ENCODE measurements at places on chromosomes 7 and 10.

GRCh38 chr7:158802535-158803366 lies 26.6 kb downstream of the ESYT2 start:
- DNase-seq, result peak; percentile 58

- no peak for DNase-seq
Observed at GRCh38 chr10:1284076-1284475, 227.9 kb downstream of the WDR37 start.

DNA sequence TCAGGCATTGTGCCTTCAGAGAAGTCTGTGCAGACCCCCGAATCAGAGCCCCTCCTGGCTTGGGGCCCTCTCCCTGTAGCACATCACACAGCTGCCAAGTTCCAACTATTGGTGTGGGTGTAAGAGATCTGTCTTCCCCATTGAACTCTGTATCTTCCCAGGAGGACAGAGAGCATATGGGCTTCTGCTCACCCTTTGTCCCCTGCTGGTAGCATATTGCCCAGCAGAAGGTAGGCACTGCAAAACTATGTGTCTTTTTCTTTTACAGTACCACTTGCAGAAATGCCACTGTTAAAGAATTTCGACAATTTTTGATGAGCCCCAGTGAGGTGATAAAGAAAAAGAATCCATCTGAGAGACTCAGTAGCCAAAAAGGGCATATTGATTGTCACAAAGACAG lies 59.6 kb downstream of the NPY start:
- DNase-seq, result no peak

- DNase-seq, result peak; percentile 66
Observed at GRCh38 chr10:35517431-35518181, 87.5 kb upstream of the GJD4 start.

GRCh38 chr10:11705722-11706121 lies 36.5 kb upstream of the ECHDC3 start:
- no peak for DNase-seq

- peak; percentile 52 for DNase-seq
Observed at GRCh38 chr10:79038841-79039201, 29.9 kb upstream of the ZMIZ1 start.

- DNase-seq, result no peak
Observed at GRCh38 chr7:79165225-79165624, 288.2 kb downstream of the MAGI2 start.

- DNase-seq, result peak; percentile 65
Observed at GRCh38 chr7:42254217-42254616, 17.2 kb upstream of the GLI3 start.

GRCh38 chr7:50436133-50436806 lies 13.9 kb downstream of the FIGNL1 start:
- peak; percentile 49 for DNase-seq

GRCh38 chr7:116626886-116627285 lies 45.1 kb upstream of the MET start:
- DNase-seq, result no peak

- no peak for DNase-seq
Observed at GRCh38 chr7:77181734-77182133, 17.9 kb downstream of the FGL2 start.

DNA sequence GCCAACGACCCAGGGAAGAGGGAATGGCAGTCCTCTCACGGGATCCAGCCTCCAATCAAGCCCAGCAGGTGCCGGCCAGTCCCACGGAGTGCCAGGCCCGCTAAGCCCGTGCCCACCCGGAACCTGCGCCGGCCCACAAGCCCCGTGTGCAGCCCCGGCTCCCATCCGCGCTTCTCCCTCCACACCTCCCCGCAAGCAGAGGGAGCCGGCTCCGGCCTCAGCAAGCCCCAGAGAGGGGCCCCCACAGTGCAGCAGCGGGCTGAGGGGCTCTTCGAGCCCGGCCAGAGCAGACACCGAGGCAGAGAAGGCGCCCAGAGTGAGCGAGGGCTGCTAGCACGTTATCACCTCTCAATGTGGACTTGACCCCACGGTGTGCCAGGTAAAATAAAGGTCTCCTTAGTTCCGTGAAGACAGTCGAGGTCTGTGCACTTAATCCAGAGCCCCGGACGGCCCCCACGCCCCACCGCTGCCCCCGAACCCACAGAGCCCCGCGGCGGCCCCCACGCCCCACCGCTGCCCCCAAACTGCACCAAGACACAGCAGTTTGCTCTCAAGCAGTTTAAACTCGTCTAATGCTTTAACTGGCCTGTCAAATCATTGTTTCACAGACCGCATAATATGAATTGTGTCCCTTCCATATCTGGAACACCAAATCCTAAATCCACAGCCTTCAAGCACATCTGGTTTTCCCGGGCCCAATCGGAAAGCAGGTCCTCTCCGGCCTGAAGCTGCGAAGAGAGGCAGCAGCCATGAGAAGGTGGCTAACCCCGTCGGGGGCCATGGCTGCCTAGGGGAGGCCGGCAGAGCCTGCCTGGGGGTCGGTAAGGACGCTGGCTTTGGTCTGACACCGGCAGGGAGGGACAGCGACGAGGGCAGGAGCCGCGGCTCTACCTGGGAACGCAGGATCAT lies 307.8 kb downstream of the PTPRN2 start:
- DNase-seq, result no peak

DNA sequence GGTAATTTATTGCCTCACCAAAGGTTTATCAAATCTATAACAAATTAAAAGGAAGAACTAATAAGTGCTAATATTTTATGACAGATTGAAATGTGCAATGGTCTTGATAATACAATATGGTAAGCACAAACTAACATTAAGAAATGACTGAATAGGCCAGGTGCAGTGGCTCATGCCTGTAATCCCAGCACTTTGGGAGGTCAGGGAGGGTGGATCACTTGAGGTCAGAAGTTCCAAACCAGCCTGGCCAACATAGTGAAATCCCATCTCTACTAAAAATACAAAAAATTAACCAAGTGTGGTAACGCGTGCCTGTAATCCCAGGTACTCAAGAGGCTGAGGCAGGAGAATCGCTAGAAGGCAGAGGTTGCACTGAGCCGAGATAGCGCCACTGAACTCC lies 3.5 kb downstream of the MTPAP start:
- DNase-seq, result no peak

GRCh38 chr7:12674861-12675260 lies 12.6 kb upstream of the ARL4A start:
- DNase-seq, result no peak

DNA sequence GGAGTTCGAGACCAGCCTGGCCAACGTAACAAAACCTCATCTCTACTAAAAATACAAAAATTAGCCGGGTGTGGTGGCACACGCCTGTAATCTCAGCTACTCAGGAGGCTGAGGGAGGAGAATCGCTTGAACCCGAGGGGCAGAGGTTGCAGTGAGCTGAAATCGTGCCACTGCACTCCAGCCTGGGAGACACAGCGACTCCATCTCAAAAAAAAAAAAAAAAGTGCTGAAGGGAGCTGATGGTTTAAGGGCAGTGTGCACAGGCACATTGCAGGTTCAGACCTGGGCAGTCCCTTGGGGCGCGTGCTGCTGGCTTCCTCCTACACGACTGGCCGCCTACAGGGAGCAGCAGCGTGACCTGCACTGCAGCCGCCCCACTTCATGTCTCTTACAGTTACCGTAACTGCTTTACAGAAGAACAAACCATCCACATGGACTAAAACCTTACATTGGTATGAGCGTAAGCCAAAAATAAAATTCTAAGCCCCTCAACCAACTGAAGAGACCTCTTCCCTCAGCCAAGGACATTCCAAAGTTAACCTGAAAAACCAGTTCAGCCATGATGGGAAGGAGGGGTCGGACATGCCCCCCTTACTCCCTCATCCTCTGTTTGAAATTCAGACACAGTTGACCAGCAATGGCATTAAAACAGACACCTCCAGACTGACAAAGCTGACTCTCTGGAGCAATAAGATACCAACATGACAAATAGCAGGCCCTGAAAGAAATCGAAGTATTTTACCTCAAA lies 262.2 kb downstream of the ZMYND11 start:
- DNase-seq, result no peak

DNA sequence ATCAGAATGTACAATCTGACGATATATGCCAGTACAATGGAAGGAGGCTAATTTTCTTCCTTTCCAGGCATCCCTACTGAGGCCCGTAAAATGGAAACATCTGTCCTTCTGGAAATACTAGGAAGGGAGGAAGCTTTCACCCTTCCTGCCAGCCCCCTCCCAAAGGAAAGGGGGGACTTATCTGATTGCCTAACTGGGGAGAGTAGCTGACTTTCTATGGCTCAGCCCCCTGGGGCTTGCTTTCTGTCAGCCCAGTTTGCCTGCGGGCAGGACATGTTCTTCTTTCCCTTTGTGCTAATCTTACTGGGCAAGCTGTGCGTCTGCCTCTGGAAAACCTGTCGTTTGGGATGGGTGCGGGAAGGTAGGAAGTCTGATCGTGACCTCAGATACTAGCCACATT lies 508.9 kb downstream of the SUGCT start:
- DNase-seq, result no peak

- DNase-seq, result no peak
Observed at GRCh38 chr7:139687980-139688632, 89.7 kb downstream of the HIPK2 start.

- peak; percentile 41 for DNase-seq
Observed at GRCh38 chr10:28375399-28376354, 72.8 kb upstream of the MPP7 start.

- DNase-seq, result no peak
Observed at GRCh38 chr7:113414401-113415035, 296.2 kb upstream of the SMIM30 start.

- DNase-seq, result no peak
Observed at GRCh38 chr10:90352288-90352687, 505.6 kb downstream of the HTR7 start.

DNA sequence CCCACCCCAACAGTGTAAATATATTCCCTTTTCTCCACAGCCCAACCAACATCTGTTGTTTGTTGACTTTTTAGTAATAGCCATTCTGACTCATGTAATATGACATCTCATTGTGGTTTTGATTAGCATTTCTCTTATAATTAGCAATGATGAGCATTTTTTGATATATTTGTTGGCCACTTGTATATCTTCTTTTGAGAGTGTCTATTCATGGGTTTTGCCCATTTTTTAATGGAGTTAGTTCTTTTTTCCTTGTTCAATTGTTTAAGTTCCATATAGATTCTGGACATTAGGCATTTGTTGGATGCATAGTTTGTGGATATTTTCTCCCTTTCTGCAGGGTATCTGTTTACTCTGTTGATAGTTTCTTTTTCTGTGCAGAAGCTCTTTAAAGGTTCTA lies 340.1 kb downstream of the NXPH1 start:
- DNase-seq, result no peak

- DNase-seq, result peak; percentile 67
Observed at GRCh38 chr7:47610506-47611044, 28.7 kb upstream of the TNS3 start.

DNA sequence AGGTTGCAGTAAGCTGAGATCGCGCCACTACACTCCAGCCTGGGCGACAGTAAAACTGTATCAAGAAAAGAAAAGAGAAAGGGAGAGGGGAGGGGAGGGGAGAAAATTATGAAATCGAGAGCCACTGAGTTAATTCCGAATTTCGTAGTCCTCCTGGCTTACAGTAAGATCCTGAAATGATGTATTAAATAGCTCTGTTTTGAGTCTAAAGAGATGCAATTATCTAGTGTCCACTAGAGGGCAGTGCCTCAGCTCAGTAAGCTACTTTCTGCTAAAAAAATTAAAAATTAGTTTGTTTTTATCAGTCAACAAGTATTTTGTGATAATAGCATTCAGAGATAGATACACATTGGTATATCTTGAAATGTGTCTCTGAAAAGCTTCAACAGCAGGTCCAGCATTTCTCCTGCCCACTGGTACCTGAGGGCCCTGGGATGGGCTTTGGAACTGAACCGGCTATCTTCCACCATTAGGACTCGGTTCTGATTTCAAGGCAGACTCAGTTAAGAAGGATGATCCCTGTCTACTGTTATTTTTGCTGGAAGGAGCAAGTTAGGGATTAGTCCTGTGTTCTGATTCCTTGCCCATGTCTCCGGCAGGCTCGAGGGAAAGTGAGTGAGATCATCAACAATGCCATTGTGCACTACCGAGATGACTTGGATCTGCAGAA lies 19.5 kb downstream of the TSPAN33 start:
- DNase-seq, result peak; percentile 76

- DNase-seq, result peak; percentile 35
Observed at GRCh38 chr10:101061624-101062231, at the start of gene KAZALD1. KAZALD1 (plus strand) TSS chr10:101061989; CDS start chr10:101062593, 604 bp downstream.

Data from AG08395 (cell line).